ENCODE measurements at places on chromosomes 6 and 20.

GRCh38 chr20:17794400-17794799, 94.6 kb downstream of the BANF2 start:
- no peak for DNase-seq

GRCh38 chr20:47784599-47785310, 526 bp downstream of the SULF2 start:
- DNase-seq: peak; percentile 53

DNA sequence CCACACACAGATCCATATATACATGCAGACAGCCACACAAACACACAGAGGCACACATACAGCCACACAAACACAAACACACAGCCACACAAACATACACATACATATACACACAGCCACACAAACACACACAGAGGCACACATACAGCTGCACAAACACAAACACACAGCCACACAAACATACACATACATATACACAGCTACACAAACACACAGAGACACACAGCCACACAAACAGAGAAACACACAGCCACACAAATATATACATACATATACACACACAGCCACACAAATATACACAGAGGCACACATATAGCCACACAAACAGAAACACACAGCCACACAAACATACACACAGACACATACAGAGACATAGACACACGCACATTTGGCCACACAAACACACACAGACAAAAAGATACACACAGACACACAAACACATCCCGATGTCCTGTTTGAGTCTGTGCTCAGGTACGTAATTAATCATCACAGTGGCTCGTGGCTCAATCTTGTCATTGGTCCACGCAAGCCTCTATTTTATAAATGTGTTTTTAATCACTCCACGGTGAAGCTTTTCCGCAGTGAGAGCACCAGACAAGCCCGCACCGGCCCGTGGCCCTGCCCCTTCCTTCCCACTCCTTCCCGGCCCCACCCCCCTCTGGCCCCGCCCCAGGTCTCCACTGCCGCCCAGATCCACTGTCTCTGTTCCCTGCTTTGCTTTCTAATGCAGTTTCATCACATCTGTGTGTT, 135.3 kb downstream of the CDH4 start:
- no peak for DNase-seq

DNA sequence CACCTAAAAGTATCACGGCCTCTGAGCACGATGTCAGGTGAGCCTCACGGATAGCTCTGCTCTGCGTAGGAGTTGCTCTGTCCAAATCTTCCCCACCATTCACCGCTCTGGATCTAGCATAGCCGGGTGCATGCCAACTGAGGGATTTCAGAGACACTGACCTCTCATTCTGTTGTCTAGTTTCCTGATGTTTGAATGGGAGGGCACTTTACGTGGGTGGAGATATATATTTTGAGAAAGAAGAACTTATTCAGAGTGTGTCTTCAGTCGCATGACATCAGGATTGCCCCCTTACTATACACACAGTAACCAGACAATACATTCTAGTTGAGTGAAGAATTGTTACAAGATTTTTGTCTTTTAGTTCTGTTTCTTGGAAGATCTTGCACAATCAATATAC, 96.5 kb upstream of the CITED2 start:
- DNase-seq: no peak

- DNase-seq: no peak
Observed at GRCh38 chr6:16694781-16695578, 66.3 kb downstream of the ATXN1 start.

GRCh38 chr20:49969946-49970345, 12.8 kb upstream of the SNAI1 start:
- DNase-seq: no peak

GRCh38 chr20:21767739-21768223, 62.3 kb downstream of the PAX1 start:
- DNase-seq: no peak

GRCh38 chr6:113564371-113565171, 292.6 kb upstream of the MARCKS start:
- peak; percentile 96 for DNase-seq

DNA sequence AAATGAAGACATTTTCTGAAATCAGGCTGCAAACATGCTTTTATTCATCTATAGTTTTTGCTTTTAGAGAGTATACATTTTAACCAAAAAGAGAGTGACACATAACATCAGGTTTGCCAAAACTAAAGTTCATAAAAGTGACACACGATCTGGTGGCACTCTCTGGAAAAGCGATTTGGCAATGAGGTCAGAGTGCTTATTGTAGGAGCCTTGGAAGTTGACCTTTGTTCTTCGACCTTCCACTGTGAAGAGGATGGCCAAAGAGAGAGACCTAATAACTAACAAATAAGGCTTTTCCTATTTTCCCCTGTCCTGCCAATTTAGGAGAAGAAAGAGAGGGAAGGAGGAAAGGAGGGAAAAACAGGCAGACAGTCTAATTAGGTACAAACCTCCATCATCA, 230.1 kb downstream of the SIM1 start:
- no peak for DNase-seq

- no peak for DNase-seq
Observed at GRCh38 chr20:43247361-43247760, 57.7 kb upstream of the PTPRT start.

DNA sequence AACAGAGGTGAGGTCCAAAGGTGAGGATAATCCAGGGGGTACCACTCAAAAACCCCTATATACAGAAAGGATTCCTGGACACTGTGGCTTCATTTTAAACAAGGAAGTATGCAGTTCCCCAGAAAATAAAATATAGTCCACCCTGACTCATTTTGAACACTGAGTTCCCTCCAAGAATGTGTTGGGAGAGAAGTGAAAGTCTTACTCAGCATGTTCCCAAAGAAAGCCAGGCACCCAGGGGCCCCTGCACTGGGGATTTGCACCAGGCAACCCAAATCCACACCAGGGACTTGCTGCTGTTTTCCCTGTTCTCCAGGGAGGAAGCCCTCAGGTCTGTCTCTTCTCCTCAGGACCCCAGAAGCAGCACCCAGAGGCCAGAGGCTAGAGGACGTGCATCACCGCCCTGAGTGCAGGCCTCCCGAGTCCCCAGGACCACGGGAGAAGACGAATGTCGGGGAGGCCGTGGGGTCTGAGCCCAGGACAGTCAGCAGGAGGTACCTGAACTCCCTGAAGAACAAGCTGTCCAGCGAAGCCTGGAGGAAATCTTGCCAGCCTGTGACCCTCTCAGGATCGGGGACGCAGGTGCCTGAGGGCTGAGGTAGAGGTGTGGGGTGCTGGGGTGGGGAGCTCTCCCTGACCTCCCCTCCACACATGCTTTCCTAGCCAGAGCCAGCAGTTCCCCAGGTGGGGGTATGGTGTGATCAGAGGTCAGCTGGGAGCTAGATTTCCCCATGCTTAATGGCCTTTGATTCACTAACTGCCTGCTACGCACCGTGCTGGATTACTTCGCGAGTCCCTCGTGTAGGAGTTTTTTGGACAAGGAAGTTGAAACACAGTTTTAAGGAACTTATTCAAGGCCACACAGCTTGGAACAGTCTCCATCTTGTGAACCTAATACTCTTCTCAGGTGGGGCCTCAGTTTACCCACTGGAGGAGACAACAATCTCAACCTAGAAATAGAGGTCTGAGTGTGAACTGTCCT, 3.3 kb downstream of the FGD2 start:
- DNase-seq: no peak

- DNase-seq: no peak
Observed at GRCh38 chr6:158912655-158913054, 87.3 kb downstream of the RSPH3 start.

DNA sequence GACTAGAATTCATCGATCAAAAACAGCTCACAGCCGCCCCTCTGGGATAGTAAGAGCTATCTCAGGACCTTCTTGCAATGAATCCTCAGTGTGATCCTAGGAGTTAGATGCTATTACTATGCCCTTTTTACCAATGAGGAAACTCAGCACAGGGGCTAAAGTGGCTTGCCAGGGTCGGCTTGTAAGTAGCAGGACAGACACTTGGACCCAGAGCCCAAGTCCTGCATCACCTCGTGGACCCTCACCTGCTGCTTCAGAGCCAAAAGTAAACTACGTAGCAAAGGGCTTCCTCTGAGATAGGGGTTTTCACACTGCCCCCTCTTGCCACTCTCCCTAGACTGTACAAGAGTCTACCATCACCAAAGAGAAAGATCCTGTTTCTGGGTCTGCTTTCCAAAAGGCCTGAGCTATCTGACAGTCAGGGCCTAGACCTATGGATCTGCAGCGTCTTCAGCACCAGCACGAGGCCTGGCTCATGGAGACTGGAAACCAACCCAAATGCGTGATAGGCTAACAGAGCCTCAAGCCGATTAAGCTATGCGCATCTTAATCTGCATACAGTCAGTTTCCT, 172.3 kb downstream of the ANKRD60 start:
- no peak for DNase-seq

DNA sequence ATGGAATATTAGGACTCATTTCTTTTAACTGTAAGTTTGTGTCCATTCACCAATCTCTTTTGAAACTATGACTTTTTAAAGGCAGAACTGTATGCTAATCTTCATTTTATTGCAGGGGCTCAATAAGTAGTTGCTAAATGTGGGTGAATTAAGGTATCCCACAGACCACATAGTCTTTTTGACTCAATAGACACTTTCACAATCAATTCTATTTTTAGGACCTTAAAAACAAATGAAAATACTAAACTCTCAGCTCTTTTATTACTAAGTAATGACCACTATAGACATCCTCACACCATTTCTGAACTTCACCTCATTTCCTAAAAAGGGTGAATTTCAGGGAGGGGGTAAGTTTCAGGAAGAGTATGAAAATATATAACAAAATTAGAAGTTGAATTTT, 106.8 kb upstream of the BEND6 start:
- no peak for DNase-seq

- DNase-seq: no peak
Observed at GRCh38 chr6:56995347-56995902, 40.5 kb downstream of the BEND6 start.

DNA sequence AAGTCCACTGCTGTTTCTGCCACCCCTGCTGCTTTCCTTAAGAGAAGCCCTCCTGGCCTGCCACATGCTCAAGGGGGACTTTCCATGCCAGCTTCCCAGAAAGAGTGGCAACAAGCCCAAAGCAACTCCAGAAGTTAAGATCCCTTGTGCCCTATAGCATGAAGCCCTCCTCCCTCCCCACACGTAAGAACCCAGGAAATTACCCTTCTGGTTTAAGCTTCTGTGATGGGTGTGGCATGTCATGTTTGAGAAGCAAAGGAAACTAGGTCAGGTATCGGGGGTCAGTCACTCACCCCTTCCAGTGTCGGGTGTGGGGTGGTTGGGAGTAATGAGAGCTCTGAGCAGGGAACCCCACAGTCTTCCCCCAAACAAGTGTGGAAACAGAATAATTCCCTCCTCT, 196.1 kb downstream of the LRFN2 start:
- DNase-seq: no peak

DNA sequence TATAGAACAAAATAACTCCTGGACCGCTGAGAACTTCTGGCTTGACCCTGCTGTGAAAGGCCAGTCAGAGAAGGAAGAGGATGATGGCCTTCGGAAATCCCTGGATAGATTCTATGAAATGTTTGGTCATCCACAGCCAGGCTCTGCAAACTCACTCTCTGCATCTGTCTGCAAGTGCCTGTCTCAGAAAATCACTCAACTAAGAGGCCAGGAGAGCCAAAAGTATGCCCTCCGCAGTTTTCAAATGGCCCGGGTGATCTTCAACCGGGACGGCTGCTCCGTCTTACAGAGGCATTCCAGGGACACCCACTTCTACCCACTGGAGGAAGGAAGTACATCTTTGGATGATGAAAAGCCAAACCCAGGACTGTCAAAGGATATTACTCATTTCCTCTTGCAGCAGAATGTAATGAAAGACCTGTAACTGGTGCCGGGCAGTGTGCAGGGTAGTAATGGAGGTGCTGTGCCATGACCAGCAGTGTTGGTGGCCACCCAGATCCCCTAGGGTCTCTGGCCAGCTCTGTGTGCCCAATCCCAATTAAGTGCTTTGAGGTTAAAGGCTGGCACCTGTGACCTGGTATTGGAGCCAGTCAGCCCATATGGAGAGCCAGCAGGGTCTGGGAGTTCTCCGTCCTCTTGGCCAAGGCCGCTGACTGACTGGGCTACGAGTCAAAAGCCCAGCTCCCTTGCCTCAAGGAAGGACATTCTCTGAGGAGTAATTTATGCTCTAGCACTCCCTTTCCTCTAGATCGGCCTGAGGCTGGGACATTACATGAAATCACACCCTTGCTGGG, 87.1 kb downstream of the TRMT6 start:
- DNase-seq: no peak

- DNase-seq: no peak
Observed at GRCh38 chr6:32973144-32974015, 5.0 kb downstream of the BRD2 start.

Measured in NCI-H1694 treated with DMSO at 0.1 percent for 48 hours (cell line).